T-helper 2 cell (primary cell): ENCODE measurements at places on chromosomes 7 and 10.

GRCh38 chr10:92068900-92069299 is 145.3 kb downstream of the BTAF1 start:
- DNase-seq = no peak

GRCh38 chr10:48543182-48543844 is 61.6 kb downstream of the ARHGAP22 start:
- no peak for DNase-seq

GRCh38 chr10:67487199-67487598 is 208.8 kb downstream of the CTNNA3 start:
- DNase-seq = no peak

GRCh38 chr7:22683379-22683778 is 43.6 kb upstream of the IL6 start:
- no peak for DNase-seq

GRCh38 chr10:65430979-65431378 is 1494.9 kb upstream of the LRRTM3 start:
- DNase-seq = no peak

DNA sequence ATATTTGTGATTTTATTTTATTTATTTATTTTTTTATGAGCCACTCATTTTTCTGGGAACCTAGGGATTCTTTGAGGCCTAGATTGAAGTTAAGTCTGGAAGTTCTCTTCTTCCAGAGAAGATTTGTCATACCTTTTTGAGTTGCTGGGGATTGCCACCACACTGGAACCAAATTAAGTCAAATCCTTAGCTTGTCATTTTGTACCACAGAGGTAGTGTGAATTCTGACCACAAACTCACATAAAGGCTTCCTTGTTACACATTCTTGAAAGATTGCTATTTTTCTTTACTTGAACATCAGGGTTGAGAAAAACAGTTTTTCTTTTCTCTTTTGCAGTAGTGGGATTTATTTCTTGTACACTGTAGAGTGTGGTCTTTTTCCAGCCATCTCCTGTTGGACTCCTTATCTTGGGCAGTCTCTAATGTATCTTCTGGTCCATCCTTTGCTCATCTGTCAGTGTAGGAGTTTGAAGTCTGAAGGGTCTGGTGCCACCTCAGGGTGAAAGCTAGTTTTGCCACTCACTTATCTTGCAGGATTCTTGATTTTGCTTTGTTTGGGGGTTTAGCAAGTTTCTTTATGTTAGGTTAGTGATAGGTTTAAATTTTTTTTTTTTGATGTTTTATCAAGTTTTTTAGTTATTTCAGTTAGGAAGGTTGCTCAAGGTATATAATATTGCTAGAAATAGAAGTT is 24.8 kb downstream of the PCBD1 start:
- no peak for DNase-seq

GRCh38 chr7:159218170-159218569 is 73.5 kb upstream of the VIPR2 start:
- DNase-seq = no peak

DNA sequence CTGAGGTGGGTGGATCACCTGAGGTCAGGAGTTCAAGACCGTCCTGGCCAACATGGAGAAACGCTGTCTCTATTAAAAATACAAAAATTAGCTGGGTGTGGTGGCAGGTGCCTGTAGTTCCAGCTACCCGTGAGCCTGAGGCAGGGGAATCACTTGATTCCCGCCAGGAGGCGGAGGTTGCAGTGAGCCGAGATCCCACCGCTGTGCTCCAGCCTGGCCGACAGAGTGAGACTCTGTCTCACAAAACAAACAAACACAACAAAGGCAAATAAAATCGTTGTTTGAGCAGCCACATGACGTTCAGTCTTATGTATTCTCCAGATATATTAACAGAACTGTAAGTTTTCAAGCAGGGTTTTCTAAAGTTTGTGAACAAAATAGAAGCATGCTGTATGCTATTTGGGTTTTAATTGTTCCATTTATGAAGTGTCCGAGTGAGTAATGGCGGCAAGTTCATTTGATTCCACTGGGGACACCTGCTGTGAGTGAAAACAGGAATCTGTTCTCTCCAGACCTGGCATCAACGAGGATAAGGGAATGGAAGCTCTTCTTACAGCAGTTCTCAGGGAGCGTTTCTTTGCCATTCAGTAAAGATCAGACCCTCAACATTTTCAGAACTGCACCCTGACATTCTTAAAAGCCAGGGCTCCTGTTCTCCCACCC is 122.5 kb upstream of the PITRM1 start:
- no peak for DNase-seq

GRCh38 chr7:45035893-45036292 is 35.9 kb downstream of the CCM2 start:
- DNase-seq = no peak
